ENCODE measurements at places on chromosomes 5 and 9. TPM values are rescaled to one million over a fixed set of nuclear protein-coding genes. Genes with fewer than 3 reads are reported as not detected.

GRCh38 chr9:14052359-14052758 is 261.6 kb downstream of the NFIB start:
- no peak for DNase-seq

- peak; percentile 69 for DNase-seq
Measured at GRCh38 chr9:118522093-118523028, 818.2 kb downstream of the TLR4 start.

DNA sequence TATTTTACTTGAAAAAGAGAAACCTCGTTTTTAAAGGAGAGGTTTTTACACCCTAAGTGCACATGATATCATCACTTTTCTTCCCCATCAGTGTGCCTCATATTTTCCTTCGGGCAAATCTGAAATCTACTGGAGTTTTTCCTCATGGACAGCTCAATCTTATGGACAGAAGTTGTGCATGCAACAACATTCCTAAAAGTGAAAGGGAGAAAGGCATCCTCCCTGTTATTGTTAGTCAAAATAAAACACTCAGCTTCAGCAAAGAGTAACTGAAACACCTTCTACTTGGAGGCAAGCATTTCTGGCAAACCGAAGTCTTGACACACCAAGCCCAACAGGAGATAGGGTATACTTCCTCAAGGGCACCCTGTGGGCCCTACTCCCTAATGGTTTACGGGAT is 217.9 kb downstream of the BNC2 start:
- DNase-seq = no peak

DNA sequence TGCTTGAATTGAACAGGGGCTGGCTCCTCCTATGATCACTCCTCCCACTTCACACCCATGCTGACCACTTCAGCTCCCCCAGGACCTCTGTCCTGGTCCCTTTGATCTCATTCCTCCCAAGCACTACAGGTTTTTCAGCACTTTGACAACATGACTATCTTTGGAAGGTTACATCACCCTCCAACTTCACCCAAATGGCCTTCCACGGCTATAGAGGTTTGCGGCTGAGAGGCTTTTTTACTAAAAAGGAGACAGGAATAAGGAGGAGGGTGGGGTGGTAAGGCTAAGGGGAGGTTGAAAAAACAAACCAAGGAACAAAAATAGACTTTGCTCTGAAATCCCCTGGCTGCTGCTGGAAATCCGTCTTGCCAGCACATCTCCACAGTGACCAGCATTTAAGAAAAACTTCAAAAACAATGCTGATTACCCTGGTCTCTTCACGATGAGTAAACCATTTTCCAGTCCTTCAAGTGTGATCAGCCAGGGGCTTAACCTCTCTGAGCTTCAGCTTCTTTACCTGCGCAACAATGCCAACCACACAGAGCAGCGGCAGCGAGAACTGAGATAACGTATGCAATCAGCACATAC is 102.7 kb downstream of the DPYSL3 start:
- DNase-seq = peak; percentile 12

DNA sequence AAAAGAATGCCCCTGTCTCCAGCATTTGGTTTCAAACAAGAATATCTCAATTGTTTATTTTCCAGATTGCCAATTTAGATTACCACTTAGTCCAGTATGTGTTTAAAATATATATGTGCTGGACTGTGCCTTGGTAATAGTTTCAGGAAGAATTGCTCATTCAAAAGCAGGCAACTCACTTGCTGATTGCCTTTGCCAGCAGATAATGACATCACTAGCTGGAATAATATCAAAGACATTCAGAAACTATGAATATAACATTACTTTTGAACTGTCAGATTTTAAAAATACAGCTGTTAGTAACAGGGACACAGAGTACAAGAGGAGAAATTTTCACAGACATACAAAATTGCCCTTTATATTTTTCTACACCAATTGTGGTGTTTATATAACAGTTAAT is 96.0 kb upstream of the ITGA2 start:
- peak; percentile 77 for DNase-seq

DNA sequence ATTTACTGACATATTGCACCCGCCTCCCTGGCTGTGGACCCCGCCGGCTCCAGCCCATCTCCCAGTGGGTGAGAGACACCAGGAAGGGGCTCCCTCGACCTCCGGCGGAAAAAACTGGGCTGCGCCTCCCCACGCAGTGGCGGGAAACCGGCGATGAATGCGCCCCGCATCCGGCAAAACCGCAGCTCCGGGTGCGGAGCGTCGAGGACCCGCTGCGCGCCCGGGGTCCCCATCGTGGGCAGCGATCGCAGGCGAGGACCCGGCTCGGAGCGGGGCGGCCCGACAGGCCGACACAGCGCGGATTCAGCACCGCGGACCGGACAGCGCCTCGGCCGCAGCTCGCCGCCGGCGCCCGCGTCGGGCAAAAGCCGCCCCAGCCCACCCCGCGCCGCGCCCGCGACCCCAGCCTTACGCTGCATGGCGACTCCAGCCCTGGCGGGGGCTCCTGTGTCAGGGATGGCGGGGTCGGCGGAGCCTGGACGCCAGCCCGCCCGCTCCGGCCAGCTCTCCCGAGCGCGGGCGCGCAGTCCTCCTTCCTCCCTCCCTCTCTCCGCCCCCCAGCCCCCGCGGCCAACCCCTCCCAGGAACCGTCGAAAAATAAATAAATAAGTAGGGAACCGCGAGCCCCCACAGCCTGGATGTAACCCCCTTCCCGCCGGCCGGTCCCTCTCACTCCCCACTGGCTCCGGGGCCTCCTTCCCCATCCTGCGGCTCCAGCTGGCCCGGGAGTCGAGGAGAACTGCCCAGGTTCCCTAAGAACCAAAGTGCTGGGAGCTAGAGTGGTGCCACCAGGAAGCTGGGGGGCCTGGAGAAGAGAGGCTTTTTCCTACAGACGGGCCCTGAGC is 3.1 kb downstream of the LHX3 start:
- no peak for DNase-seq

DNA sequence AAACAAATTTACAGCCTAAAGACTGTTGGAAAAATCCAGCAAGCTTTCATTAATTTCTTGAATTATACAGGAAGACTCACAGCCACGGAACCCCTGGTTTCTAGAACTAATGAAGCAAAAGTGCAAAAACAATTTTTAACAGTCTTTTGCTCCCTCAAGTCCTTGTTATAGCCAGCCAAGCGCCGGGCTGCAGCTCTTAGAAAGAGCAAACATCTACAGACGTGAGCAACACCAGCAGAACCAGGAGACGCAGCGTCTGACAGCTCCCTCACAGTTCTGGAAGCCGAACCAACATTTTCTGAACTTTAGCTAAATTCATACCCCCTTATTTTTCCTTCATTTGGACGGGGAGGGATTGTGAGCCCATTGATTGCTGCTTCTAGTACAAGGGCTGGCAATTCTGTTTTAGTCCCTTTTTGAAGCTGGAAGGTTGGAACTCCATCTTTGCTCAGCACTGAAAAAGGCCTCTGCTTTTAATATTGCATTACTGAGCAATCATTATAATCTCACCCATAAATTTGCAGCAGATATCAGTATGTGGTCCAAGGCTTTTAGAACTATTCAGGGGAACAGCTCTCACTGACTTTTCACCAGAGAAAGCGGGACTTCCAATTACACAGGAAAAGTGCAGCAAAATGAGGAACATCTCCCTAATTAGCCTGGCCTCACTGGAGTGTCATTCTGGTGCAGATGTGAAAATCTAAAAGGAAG is 45.8 kb downstream of the AK8 start:
- no peak for DNase-seq

DNA sequence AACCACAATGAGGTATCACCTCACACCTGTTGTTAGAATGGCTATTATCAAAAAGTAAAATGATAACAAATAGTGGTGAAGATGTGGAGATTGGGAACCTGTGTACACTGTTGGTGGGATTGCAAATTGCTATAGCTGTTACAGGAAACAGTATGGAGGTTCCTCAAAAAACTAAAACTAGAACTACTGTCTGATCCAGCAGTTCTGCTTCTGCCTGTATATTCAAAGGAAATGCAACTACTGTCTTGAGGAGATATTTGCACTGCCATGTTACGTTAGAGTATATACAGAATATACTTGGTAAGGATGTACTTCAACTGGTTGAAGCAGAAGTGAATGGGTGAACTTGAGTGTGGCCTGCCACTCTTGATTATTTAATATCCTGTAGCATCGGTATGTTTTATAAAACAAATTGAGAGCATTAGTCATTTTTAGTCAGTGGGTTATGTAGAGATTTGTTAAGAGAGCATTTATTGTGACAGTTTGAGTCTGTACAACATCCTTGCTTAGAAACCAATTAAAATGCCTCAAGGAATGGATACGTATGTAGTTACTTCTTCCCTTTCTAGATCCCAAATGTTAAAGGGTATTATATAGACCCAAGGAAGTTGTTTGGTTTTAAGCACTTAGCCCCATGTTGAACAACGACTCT is 37.5 kb downstream of the ZCCHC7 start:
- DNase-seq = no peak

DNA sequence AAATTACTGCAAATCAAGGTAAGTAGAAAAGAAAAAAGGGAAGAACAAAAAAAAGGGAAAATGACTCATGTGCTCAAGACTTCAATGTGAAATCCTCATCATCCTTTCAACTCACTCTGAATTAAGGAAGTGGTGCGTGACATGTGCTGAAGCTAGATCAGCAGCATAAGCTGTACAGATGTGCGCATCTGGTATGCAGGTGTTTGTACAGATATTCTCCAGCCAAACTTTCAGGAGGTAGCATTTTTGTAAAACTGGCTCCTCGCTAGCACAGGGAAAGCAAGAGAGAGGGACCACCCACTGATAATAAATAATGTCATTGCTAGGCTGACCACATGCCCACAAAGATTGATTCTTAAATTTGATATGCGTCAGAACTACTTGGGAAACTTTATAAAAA is 253.9 kb upstream of the RGMB start:
- DNase-seq = no peak

DNA sequence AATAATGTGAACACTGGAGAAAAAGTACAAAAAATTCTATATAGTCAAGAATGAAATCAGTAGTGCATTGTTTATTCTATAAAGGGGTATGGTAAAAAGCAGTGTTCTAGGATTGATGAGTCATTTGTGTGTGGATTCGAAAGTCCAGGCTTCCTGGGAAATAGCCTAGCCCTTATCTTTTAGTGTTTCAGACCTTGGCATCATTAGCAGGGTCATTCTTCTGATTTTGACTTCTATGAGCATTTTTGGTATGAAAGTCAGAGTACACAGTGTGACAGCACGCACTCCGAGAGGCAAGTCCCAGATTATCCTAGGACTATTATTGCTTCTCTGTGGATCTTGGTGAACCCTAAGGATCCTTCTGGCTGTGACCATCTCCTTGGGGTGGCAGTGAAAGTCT is 16.9 kb downstream of the PCSK5 start:
- no peak for DNase-seq

DNA sequence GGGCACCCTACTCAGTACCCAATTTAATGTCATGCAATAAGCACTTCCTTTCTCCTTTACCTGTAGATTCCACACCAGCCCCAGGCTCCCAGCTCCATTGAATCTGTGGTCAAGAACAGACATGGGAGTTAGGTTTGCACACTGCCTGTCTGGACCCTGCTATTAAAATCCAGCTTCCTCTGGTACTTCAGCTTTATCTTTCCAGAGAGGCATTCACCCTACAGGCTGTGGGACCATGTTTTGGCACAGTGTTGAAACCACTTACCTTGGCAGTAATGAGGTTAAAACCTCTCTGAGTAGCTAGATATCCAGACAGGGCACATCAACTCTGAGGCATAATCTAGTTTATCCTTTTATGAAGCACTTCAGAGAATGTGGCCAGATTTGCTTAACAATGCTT is 191.5 kb upstream of the PCSK5 start:
- DNase-seq = no peak

DNA sequence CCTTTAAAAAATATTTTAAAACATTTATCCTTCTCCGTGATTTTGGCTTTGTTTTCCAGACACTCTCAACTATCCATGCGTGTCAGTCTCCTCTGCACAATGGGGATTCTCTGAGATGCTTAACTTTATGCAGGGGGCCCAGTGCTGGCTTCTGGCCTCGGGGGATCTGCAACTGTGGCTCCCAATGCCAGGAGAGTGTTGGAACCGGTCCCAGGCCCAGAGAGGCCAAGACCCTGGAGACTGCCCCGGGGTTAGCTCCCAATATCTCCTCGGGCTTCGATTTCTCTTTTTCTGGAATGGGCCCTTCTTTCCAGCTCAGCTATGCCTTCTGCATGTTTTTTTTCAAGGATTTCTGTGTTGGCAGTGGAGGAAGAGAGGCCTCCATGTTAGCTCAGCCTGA is 20.1 kb upstream of the SARDH start:
- DNase-seq = no peak

DNA sequence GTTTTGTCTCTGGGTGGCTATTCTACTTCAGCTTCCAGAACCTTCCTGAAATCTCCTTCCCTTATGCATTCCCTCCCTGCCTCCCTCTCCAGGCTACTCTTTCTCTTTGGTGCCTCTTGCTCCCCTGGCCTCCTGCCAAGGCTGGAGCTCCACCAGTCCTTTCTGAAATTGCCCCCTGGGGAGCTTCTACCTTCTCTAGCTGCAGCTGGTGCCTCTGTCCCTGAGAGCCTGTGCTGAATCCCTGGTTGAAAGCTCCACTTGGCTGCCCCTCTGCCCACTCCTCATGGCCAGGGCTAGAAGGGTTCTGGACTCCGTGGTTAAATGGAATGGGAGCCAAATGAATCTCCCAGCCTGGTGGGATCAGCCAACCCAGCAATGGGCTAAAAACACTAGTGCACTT is 80.1 kb downstream of the COL15A1 start:
- peak; percentile 70 for DNase-seq

DNA sequence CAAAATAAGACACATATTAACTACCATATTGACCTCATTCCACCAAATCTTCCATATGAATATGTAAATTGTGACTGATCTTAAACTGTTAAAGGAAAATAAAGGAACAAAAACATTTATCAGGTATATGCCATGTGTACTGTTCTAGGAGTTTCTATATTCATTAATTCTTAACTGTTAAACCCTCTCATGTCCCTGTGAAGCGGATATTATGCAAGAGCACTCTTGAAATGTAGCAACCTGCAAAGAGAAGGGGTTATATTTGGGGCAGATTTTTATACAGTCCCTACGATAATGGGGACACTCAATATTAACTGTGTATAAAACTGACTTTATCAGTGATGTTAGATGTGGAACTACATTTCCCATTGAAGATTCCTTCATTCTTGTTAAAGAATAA is 184.9 kb upstream of the OR13F1 start:
- no peak for DNase-seq

DNA sequence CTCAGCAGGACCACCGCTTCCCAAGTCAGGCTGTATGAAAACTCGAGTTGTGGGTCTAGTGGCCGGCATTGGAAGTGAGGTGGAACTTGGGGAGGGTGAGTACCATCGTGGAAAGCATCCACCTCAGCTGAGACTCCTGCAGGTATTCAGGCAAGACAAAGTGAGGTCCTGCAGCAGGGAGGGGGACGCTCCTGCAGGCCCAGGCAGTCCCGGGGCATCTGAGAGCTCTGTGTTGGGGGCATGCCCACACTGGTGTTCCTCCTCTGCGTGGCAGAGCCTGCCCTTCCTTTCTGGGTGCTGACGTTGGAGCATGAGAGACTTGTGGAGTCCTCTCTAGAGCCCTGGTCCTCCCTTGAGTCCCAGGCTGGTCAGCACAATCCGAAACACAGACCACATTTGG is 187.7 kb downstream of the CACNA1B start:
- DNase-seq = no peak

Gene ORM2
- total RNA-seq = not detected

Gene ZNF484
- total RNA-seq = 10.1 TPM

Gene IFNA2
- total RNA-seq = not detected

Gene LCN1
- not detected for total RNA-seq

Gene CETN3
- total RNA-seq = 22.1 TPM

Gene PCDHGA12
- total RNA-seq = 6.1 TPM

Measured in LHCN-M2 (cell line).